ENCODE measurements at places on chromosomes 11 and 22. TPM values are rescaled to one million over a fixed set of nuclear protein-coding genes. Genes with fewer than 3 reads are reported as not detected.
A peak's percentile ranks its signal among the peaks of the same experiment; 100 is the strongest.

Gene CD3G
- polyA plus RNA-seq, result 32.0 TPM

Gene VWCE
- 11.5 TPM for polyA plus RNA-seq

Gene POTEH
- polyA plus RNA-seq, result 0.02 TPM

Gene SVIP
- polyA plus RNA-seq, result 21.9 TPM

Gene NAA40
- polyA plus RNA-seq, result 18.4 TPM

Gene BDNF
- polyA plus RNA-seq, result 0.52 TPM

Gene SDHD
- polyA plus RNA-seq, result 132 TPM

Gene PMM1
- polyA plus RNA-seq, result 51.1 TPM

DNA sequence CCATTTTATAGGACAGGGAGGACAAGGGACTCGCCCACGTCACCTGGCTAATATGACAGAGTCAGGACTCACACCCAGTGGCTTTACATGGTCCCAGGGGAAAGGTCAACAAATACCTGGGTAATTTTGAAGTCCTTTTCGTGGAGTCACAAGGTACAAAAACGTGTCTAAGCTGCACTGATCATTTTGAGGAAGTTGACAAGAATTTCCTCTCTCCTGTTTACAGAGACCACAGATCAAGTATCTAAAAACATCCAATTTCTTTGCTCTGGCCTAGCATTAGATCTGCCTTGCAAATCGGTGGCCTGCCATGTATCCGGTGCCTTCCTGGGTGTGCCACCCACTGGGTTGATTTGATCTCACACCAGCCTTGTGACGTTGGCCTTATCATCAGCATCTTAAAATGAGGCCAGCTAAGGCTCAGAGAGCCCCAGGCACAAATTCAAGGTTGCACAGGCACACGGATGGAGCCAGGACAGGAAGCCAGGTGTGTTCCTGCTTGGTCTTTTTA lies 17.6 kb downstream of the GDPD5 start:
- DNase-seq, result peak; percentile 50

DNA sequence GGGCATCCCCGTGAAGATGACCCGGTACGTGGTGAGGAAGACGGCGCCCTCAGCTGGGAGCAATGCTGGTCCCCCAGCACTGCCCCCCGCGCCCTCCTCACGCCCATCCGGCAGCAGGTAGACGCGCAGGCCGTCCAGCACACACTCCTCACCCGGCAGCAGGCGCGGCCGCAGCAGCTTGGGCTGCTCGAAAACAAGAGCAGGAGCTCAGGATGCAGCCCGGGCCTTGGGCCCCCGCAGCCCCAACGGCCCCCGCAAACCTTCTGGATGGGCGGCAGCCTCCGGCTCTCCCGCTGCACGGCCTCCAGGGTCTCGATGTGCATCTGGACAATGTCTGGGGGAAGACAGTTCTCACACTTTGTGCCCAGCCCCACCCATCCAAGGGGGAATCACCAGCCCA lies 13.3 kb downstream of the SBF1 start:
- no peak for DNase-seq

DNA sequence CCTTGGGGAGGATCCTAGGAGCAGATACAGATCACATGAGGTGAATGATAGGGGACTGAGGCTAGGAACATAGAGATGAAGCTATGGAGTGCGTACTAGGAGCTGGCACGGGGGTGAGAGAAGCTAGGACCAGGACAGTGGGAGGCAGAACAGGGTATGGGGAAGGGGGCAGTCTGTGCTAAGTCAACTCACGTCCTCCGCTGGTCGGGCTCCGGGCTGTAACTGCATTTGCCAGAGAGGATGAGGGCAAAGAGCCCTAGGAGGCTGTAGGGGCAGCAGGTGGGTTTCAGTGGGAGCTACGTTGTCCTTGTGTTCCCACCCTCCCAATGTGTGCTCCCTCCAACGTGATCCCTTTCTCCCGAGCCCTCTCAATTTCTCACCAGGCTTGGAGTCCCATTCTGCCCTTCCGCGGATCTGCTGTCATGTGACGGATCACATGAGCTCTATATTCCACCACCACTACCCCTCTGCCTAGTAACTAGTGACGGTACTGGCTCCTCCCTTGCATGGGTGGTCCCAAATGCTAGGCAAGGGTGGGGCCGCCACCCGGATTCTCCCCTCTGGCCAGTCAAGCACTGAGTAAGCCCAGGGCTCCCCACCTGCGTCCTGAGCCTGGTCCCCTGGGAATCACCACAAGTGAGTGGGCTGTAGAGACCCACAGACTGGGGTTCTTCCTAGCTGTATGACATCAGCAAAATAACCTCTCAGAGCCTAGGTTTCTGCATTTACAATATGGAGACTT lies at the start of gene TPP1:
TPP1 (minus strand) TSS at position 419 of the 742 bp plus-strand sequence; CDS start at position 397, 22 bp downstream.
- DNase-seq, result peak; percentile 89

GRCh38 chr22:28656181-28656580 lies 23.5 kb downstream of the TTC28 start:
- no peak for DNase-seq

- no peak for DNase-seq
These were observed 44.4 kb upstream of the SLC22A12 start for GRCh38 chr11:64546600-64546999.

DNA sequence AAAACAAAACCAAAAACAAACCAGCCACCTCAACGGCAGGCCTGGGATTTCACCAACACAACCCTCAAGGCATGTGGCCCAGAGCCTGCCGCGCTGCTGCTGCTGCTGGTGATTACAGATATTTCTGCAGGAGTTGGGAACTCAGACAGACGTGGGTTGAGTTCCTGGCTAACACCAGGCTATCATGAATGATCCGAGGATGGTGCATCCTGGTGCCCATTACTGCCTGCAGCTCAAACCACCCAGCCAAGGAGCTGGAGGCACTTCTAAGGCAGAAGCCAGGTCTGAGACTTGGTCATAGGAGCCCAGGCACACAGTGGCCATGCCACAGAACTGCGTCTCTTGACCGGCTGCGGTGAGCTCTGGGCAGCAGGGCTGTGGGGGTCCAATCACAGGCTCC lies 151.8 kb downstream of the MPPED1 start:
- no peak for DNase-seq

DNA sequence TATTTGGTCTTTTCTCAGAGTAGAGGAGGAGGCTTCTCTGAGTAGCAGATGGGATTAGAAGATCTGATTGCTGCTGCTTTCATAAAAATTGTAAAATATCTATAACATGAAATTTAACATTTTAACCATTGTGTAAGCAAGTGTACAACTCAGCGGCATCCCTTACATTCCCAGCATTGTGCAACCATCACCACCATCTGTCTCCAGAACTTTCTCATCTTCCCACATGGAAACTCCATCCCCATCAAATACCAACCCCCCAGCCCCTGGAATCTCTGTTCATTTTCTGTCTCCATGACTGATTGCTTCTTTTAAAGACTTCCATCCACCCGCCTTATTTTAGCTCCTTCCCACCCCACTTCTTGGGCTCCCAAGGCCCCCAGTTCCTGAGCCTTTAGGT lies 32.3 kb downstream of the MRGPRD start:
- DNase-seq, result no peak

DNA sequence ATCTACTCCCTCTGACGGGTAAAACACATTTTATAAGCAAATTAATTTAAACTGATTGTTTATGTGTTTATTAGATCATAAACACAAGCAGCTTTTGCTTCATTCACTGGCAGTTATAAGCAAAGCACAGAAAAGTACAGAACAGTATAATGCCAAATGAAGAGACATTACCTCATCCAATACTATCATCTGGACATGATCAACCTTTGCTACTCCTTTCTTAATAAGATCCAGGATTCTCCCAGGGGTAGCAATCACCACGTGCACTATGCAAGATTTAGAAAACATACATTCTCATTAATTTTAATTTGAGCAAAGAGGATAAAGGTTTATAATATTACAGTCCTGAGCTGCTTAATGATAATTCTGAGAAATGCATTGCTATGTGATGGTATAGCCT lies 27.9 kb downstream of the DDX6 start:
- no peak for DNase-seq

DNA sequence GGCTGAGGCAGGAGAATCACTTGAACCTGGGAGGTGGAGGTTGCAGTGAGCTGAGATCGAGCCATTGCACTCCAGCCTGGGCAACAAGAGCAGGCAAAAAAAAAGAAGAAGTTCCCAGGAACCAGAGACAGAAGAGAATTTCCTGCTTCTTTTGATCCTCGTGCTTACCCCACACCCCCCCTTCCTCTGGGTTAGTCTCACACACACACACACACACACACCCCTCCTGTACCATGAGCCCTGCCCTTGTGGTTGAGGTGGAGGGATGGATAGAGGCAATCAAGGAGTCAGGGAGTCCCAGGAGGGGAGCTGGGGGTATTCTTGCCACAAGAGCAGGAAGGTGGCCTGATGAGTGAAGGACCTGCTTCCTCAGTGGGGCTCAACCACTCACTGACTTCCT lies 4.1 kb upstream of the UBE2L6 start:
- DNase-seq, result no peak

GRCh38 chr22:41687901-41688364 lies 734 bp downstream of the SNU13 start:
- no peak for DNase-seq

- peak; percentile 78 for DNase-seq
These were observed 11.7 kb upstream of the GLYATL1 start for GRCh38 chr11:58927393-58928106.

DNA sequence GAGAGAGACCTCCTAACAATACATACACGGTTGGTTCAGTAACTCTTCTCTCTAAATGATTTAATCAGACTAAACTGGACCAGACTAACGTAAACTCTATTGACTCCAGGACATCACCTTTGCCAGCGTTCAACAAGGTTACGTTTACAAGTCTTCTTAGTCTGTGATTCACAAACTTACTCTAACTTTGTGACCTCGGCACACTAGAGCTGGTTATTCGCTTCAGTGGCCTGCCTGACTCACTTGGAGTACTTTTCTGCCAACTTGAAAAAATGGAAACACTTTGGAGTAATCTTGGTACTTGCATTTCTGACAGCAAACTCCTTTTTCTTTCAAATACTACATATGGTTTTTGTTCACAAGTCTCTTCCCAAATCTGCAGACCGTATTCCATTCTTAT lies 26.2 kb downstream of the MTMR2 start:
- DNase-seq, result no peak

DNA sequence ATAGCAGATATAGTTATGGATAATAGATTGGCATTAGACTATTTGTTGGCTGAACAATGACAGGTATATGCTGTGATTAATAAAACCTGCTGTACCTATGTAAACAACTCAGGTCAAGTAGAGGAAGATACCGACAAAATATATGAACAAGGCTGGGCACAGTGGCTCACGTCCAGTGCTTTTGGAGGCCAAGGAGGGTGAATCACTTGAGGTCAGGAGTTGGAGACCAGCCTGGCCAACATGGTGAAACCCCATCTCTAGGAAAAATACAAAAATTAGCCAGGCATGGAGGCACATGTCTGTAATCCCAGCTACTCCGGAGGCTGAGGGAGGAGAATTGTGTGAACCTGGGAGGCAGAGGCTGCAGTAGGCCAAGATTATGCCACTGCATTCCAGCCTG lies 14.0 kb upstream of the CHKA start:
- no peak for DNase-seq

DNA sequence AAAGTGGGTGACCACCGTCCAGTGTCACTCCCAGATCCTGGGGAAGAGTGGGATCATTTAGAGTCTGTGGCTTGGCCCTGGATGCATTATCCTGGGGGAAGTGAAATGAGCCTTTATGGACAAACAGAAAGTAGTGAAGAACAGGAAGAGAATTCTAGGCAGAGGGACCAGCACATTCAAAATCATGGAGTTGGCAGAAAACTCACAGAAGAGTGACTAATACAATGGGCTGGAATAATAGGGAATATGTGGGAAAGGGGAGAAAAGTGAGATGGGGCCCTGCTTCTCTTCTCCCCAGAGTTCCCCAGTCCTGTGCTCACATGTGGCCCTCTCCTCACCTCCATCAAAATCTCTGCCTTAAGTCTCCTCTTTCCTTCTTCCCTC lies 84.3 kb downstream of the CCDC81 start:
- DNase-seq, result no peak

Data from thymus (tissue), 14 donors.